ENCODE measurements at places on chromosomes 5 and 9. TPM values are rescaled to one million over a fixed set of nuclear protein-coding genes. Genes with fewer than 3 reads are reported as not detected.

The LHX3 gene
- not detected for total RNA-seq

The TMEM171 gene
- not detected for total RNA-seq

DNA sequence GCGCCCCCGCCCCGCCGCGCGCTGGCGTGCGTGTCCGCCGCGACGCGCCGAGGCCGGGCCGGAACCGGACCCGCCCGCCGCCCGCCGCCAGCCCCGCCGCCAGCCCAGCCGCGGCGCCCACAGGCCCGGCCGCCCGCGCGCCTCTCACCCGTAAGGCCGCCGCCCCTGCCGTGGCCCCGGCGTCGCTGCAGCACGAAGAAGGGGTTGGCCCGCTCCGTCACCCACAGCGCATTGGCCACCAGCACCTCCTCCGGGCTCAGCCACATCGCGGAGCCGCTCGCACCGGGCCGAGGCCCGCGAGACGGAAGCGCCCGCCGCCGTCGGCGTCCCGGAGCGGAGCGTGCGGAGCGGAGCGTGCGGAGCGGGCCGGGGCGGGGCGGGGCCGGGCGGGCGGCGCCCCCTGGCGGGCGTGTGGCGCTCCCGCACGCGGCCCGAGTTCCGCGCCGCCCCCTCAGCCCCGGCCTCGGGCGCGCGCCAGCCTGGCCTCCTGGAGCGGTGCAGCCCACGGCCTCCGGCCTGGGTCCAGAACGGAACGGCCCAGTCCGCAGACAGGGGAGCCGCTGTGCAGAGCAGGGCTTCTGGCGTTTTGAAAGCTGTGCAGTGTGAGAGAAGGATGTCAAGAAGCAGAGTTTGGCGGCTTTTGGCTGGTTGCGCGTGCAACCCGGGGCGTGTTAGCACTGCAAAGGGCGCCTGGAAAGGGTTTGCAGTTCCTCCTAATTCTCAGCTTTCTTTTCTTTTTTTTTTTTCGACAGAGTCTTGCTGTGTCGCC is at the start of gene TBC1D9B:
TSS of gene TBC1D9B (minus strand) at position 342 of the 769 bp plus-strand sequence. CDS start at position 266, 76 bp downstream.
- no peaks in the 10 kb centered on the region for H3K36me3 ChIP-seq
- DNase-seq = peak; percentile 88
- H3K4me3 ChIP-seq = peak within 1 kb of the TSS; percentile 62
- peaks cover 9% of the 10 kb centered on the region for H3K4me1 ChIP-seq

DNA sequence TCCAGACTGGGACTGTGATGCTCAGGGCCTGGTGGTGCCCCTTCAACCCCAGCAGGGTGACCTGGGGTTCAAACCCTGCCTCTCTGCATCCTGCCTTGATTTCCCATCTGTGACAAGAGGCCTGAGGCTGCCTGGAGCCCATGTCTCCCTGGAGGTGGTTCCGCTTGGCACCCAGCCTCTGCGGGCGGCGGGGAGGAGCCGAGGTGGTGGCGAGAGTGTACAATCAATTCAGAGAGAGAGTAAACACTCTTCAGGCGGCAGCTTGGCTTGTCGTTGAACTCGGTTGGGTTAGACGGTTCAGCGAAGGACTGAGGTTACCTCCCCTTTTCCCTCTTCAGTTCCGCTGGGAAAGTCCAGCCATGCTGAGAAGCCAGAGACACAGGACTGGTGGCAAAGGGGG is 39.3 kb downstream of the NTNG2 start:
- H3K36me3 ChIP-seq = no peaks in the 10 kb centered on the region
- no peaks in the 10 kb centered on the region for H3K27me3 ChIP-seq
- no peak for DNase-seq
- H3K4me1 ChIP-seq = no peaks in the 10 kb centered on the region

- H3K27ac ChIP-seq = no peak overlapping the region
- H3K4me1 ChIP-seq = peaks cover 2% of the 10 kb centered on the region
- no peaks in the 10 kb centered on the region for H3K27me3 ChIP-seq
- DNase-seq = no peak
Measured at GRCh38 chr9:20492772-20493171, 129.5 kb downstream of the MLLT3 start.

DNA sequence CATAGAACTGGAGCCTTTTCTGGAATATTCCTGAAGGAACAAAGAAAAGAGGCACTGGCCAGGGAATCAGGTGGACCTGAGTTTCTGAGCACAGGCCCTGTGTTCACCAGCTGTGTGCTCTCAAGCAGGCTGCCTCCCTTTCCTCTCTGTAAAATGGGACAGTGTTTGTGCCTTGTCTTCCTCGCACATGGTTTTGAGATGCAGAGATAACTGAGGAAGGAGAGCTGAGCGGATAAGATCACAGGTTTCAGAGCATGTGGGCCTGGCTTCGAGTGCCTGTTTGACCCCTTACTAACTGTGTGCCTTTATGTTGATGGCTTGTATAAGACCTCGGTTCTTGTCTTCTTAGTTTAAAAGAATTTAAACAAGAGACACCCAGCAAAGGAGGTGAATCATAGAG is 46.2 kb upstream of the HAND1 start:
- no peaks in the 10 kb centered on the region for H3K27me3 ChIP-seq
- no peaks in the 10 kb centered on the region for H3K4me1 ChIP-seq
- no peak overlapping the region for H3K27ac ChIP-seq
- no peaks in the 10 kb centered on the region for H3K36me3 ChIP-seq

All from ovary (tissue), 10 donors.